ENCODE measurements at places on chromosomes 1 and 21.

- DNase-seq: peak; percentile 22
These were observed 203.6 kb upstream of the CHODL start for GRCh38 chr21:18041012-18041411.

DNA sequence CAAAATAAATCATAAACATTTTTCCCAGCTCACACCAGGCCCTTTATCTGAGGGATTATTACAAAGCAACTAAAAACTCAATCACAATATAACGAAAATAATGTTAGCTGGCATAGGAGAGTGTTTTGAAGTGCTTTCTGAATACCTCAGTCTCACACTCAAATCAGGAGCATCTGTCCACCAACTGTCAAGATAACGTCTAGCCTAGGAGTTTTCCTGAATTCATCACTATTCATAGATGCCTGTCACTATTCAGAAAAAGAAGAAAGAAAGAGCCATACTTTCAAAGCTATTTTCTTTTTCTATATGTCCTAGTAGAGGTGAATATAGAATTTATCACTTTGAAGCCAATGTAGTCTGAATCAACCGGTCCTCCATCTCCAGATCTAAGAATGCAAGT, 127.0 kb downstream of the AKT3 start:
- DNase-seq: no peak

GRCh38 chr1:51303315-51303714, 27.0 kb downstream of the TTC39A start:
- no peak for DNase-seq

GRCh38 chr1:19704247-19705113, 39.8 kb downstream of the HTR6 start:
- DNase-seq: peak; percentile 64

DNA sequence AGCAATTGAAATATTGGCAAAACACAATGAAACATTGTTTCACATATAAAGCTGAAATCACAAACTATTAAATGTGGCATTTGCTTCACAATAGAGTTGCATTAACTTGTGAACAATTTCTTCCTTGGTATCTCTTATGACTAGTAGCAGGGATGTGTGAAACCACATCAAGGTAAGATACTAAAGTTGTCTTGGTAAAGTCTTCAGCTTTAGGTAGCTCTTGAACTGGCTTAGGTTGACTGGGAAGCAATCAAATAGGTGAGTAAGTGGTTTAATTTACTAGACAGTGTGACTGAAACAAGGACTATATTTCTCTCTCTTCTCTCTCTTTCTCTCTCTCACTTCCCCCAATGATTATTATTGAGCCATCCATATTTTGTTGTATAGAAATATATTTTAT, 141.5 kb upstream of the KCNK2 start:
- no peak for DNase-seq

GRCh38 chr1:117499071-117499470, 106.8 kb upstream of the TENT5C start:
- DNase-seq: no peak

DNA sequence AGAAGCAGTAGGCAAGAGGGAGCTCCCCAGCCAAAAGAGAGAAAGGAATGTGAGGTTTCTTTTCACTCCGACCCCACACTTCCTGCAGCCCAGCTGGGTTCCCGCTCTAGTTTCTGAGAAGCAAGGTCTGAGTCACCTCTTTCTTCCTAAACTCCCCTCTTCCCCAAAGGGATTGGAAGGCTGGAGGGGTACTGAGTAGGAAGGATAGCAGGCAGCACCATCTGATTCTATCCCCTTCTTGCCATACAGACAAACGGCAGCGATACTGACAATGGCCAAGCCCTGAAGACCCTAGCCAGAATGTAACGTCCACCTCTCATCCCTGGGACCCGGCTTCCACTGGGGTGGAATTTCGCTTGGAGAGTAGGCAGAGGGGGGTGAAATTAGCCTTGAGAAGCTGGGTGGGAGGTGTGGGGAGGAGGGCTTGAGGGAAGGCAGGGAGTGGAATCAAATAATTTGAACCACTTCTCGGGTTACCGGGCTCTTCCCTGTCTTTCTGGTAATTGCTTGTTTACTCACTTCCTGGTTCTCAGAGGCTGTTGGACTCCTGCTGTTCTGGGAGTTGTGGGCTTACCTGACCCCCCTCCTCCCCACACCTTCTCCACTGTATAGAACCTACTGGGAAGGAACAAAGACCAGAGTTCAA, 13.2 kb downstream of the IER5 start:
- DNase-seq: peak; percentile 86

DNA sequence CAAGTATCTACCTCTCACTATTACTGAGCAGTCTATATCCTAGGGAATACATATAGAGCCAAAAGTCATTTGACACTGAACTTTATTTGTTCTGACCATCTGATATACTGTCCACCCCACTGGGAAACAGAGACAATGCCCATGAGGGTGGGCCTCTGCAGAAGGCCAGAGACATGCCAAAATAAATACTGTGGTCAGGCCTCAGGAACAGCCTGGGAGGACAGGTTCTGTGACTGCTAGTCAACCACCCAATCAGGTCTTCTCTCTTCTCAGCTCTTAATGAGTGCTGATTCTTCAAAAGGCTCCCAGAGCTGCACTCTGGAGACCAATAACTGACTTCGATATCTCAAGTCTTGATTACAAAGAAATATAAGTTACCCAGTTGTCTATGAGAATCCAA, 5.5 kb upstream of the ANKRD35 start:
- peak; percentile 20 for DNase-seq

DNA sequence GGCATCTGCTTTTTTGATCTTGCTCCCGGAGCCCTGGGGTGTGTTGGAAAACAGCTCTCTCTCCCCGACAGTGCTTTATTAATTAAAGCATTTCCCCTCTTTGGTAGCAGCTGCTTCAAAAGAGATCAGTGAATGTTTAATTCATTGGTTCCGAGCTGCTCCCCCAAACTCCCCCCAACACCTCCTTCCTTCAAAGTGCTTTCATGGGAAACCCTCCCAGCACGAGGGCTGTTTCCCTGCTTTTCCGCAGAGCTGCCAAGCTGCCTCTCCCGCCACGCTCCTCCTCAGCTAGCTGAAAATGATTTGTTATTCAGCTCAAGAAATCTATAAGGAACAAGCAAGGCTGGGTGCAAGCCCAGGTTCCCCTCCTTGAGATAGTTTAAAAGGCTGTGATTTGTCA, 40.0 kb upstream of the DISP3 start:
- DNase-seq: no peak

- peak; percentile 13 for DNase-seq
These were observed 624 bp downstream of the RIPK4 start for GRCh38 chr21:41765973-41766882.

GRCh38 chr1:197178998-197179397, 32.5 kb upstream of the ASPM start:
- DNase-seq: peak; percentile 66

GRCh38 chr1:41144285-41144684, 97.8 kb downstream of the SCMH1 start:
- no peak for DNase-seq

DNA sequence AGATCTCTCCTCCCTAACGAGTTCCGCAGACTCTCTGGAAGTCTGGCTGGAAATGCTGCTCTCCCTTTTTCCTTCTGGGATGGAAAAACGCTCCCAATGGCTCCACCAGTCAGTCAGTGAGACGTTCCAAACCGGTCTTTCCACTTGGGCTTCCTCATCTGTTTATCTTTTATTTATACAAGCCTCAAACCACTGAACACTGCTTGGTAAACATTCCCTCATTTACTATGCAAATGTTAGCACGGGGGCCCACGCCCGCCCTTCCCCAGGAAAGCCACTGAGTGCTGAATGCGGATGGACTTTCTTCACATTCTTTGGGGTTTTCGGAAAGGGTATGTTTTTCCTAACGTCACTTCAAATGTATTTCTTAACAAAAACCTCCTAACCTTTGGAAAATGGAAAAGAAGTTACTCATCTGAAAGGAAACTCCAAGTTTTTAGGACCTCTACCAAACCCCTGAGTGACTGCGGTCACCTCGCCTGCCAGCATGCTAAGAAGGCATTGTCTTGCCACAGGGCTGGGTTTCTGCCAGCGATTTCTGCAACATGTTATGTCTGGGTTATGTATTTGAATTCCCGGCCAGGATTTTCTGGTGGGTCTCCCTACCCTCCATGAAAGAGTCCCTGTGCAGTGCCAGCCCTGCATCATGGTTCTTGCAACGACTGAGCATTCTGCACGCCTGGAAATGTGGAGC, 14.0 kb upstream of the UMODL1 start:
- peak; percentile 71 for DNase-seq

- peak; percentile 76 for DNase-seq
These were observed 27.9 kb upstream of the NTPCR start for GRCh38 chr1:232922485-232922884.

- no peak for DNase-seq
These were observed 98.2 kb downstream of the DHRS3 start for GRCh38 chr1:12519693-12520364.

- no peak for DNase-seq
These were observed 16.9 kb downstream of the IVNS1ABP start for GRCh38 chr1:185300152-185300551.

GRCh38 chr1:166080967-166081870, 85.6 kb downstream of the FAM78B start:
- peak; percentile 39 for DNase-seq

- no peak for DNase-seq
These were observed 22.1 kb upstream of the ZBTB21 start for GRCh38 chr21:42032266-42032665.

- peak; percentile 93 for DNase-seq
These were observed 271.7 kb upstream of the SNX7 start for GRCh38 chr1:98389809-98390208.

DNA sequence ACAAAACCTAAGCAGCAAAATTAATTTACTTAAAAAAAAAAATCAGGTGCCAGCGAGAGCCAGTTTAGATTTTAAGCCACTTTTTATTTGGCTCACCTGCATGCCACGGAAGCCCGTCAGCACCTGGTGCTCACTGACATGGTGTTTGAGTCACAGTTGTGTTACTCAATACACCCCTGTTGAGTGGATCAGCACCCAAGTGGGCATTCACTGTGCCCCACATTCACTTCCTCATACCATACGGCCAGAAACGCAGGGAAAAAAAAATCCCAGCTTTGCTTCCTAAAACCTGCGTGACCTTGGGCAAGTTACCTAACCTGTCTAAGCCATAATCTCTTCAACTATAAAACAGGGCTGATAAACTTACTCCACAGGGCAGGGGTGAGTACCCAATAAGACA, 42.8 kb upstream of the SIM2 start:
- no peak for DNase-seq

Measured in fibroblast of skin of right biceps (primary cell).